NCI-H187 (cell line): ENCODE measurements at places on chromosomes 7 and 10.
A peak's percentile ranks its signal among the peaks of the same experiment; 100 is the strongest.

DNA sequence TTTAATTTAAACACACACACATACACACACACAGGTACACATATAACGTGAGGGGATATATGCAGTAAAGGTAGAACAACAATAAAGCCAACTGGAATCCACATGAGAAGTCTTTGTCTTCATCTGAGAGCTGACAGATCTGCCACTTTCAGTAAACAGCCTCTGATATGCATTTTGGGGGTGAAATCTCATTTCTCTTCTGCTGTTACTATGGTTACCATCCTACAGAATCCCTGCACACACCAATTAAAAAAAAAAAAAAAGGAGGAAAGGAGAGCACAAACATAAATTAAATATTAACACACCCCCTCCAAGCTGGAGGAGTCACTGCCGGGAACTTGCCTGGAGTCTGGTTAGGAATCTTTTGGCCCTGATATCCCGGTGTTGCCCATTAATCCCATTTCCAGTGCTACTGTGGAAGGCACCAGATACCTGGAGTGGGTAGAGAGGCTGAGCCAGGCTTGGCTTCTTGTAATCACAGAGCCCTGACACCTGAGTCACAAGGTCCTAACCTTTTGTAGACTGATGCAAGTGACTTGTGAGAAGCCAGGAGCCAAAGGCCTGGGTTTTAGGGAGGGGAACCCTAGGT, 169.1 kb downstream of the LHFPL3 start:
- no peak for DNase-seq

DNA sequence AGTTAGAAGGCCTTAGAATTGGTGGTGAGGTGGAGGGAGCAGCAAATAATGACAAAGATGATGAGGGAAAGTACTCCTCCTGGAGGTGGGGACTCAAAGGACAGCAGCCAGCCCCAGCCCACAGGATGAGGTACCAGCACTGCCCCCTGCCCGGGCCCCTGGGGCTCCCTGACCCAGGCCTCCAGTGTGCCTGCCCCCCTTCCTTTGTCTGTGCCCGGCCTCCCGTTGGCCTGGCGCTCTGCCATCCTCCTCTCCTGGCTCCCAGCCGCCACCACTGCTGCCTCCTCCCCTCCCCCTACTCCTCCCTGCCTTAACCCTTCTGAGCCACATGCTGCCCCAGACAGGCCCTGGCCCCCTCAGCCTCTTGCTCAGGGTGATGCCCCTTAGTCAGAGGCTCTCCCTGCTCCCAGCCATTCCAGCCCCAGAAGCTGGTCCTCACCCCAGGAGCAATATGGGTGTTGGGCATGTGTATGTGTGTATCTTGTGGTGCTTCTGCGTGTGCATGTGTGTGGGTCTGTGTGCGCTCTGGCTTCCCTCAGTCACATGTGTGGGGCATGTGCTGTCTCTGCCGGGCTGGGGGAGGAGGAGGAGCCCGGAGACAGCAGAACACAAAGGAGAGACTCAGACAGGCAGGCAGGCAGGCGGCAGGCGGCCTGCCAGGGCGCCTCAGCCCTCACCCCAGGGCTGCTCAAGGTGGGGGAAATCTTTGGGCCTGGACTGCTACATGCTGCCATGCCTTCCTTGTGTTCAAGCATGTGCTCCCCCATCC, 2.6 kb downstream of the LDB1 start:
- peak; percentile 30 for DNase-seq

- DNase-seq = no peak
Measured at GRCh38 chr7:128030263-128030653, 979 bp downstream of the LRRC4 start.

DNA sequence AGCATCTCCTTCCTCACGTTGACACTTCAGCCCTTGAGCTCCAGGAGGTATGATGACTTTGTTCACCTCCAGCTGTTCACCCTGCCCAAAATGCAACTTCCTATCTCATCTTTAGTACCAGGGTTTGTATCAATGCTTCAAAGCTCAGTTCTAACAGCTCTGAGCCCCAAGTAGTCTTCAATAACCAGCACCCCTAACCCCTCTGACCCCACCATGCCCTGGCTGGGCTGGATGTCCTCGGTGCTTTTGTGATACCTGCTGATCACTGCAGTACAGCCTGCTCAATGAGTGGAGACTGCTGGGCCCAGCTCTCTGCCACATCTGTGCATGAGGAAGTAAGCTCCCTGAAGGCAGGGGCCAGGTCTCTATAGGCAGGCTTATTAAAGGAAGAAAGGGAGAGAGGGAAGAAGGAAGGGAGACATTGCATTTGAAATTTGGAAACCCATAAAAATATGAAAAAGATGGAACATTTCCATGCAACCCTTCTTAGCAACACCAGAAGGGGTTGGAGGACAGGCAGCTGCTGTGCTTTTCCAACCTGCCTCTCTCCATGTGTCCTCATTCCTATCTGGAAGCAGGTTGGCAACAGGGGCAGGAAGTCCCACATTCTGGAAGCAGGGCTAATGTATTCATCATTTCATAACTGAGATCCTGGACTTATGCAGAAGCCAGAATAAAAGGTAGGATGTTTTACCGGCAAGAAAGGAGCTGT, 756.1 kb downstream of the GRID1 start:
- no peak for DNase-seq

- DNase-seq = no peak
Measured at GRCh38 chr10:31036209-31036608, 4.5 kb upstream of the ZNF438 start.

DNA sequence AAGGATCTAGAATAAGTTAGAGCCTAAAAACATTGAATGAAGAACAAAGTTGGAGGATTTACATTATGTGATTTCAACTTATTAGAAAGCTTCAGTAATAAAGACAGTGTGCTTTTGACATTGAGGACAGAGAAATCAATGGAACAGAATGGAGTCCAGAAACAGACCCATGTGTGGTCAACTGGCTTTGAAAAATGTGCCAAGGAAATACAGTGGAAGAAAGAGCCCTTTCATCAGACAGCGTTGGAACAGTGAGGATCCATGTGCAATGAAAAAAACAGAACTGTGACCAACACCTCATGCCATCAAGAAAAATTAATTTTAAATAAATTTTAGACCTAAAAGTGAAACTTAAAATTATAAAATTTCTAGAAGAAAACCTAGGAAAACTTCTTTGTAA, 50.6 kb upstream of the LRRC18 start:
- DNase-seq = no peak

- no peak for DNase-seq
Measured at GRCh38 chr10:77960829-77961329, 34.3 kb upstream of the DLG5 start.

- no peak for DNase-seq
Measured at GRCh38 chr10:89404104-89405047, 10.0 kb upstream of the IFIT5 start.

- DNase-seq = no peak
Measured at GRCh38 chr10:71754562-71754961, 18.8 kb downstream of the VSIR start.

GRCh38 chr10:77391605-77392235, 245.9 kb downstream of the KCNMA1 start:
- DNase-seq = peak; percentile 37
